GOT3 (cell line): ENCODE measurements at places on chromosomes 7 and 10.

DNA sequence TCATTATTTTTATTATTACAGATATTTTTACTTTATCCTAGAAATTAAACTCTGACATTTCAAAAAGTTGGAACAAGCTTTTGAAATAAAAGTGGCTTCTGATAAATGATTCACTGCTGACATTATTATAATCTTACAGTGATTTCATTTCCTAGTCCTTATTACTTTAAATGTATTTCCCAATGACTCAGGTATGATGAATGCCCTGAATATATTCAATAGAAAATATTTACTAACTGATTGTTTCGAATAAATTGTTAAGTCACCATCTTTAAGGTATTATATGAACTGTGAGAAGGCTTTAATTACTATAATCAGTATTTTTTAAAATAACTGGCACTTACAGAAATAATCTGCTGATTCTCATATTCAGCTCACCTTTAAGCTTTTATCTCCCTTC, 21.6 kb downstream of the DKK1 start:
- DNase-seq = no peak

DNA sequence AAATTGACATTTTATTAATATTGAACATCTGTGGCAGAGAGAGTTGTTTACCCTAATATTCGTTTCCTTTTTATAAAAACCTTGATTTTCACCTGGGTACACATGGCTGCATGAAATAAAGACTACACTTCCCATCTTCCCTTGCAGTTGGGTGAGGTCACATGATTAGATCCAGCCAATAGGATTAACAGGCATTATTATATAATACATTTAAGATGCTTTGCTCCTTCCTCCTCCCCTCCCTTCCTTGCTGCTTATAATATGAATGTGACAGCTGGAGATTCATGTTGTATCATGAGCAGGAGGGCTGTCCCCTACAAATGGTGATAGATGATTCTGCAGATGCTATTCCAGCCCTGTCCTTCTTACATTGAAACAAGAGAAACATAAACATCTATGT, 146.6 kb downstream of the SH2D4B start:
- DNase-seq = no peak

- DNase-seq = no peak
Observed at GRCh38 chr10:70109064-70109729, 23.4 kb downstream of the AIFM2 start.

- no peak for DNase-seq
Observed at GRCh38 chr7:140541513-140542227, 62.4 kb upstream of the MKRN1 start.

GRCh38 chr7:51054231-51054630, 262.4 kb downstream of the COBL start:
- no peak for DNase-seq

DNA sequence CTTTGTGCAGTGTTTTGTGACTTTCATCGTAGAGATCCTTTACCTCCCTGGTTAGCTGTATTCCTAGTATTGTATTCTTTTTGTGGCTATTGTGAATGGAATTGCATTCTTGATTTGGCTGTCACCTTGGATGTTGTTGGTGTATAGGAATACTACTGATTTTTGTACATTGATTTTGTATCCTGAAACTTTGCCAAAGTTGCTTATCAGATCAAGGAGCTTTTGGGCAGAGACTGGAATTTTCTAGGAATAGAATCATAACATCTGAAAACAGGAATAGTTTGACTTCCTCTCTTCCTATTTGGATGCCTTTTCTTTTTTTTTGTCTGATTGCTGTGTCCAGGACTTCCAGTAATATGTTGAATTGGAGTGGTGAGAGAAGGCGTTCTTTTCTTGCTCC, 283.8 kb upstream of the LRGUK start:
- DNase-seq = no peak

GRCh38 chr7:39299695-39300094, 266.5 kb upstream of the YAE1 start:
- no peak for DNase-seq

DNA sequence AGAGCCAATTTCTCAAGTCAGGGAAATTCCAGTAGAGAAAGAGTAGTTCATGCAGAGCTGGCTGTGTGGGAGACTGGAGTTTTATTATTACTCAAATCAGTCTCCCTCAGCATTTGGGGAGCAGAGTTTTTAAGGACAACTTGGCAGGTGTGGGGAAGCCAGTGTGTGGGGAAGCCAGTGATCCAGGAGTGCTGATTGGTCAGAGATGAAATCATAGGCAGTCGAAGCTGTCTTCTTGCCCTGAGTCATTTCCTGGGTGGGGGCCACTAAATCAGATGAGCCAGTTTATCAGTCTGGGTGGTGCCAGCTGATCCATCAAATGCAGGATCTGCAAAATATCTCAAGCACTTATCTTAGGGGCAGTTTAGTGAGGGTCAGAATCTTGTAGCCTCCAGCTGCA, 194.6 kb upstream of the NRG3 start:
- DNase-seq = no peak

DNA sequence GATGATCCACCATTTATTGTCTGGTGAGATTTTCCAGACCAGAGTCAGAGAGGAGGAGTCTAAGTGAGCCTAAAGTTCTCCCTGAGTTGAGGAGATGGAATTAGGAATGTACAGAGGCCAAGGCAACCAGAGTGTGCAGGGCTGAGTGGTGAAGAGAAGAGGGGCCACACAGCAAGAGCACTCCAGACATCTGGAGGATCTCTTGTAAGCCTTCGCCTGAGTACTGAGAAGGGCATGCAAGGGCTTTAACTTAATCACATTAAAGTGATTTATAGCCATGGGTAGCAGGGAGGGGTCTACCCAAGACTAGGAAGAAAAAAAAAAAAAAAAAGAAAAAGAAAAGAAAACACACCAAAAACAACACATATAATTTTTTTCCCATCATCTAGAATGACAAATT, 1190.4 kb downstream of the GATA3 start:
- DNase-seq = no peak

DNA sequence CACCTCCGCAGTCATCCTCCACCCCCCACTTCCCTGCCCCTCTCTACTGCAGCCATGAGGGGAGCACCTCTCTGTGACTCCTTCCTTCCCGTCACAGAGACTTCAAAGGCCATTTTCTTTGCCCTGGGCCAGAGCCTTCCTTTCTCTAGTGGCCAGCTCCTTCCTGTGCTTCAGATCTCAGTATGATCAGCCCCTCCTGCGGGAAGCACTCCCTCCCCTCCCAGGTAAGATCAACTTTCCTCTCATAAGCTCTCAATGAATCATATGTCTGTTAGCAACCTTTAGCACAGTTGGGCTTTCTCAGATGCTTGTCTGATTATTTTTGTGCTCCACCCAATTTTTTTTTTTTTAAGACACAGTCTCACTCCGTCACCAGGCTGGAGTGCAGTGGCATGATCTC, 241.0 kb upstream of the PRSS1 start:
- DNase-seq = no peak

- no peak for DNase-seq
Observed at GRCh38 chr7:14833707-14834106, 68.8 kb downstream of the DGKB start.

GRCh38 chr10:110556969-110557601, 10.4 kb upstream of the SMC3 start:
- no peak for DNase-seq

DNA sequence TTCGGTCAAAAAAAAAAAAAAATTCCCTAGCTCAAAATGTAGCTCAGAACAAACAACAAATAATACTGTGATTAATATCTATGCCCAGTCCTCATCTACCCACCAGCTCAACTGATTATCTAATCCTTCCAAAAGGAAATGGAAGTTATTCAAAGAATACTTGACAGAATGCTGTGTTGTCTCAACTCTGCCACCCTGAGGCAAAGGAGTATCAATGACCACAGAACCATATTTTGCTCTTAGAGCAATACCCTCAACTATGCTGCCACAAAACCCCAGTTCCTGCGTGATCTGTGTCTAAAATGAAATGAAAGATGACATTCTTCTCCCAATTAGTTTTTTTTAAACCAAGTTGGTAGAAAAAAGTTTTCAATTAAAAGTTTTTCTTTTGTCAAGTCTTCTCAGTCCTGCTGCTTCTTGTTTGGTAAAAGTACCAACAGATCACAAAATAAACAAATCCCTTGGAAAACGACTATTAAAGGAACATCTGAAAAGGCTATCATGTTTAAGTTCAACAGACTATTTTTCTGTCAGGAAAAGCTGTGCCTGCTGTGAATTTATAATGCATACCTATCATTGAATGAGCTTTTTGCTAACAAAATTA, 21.6 kb downstream of the RBM28 start:
- DNase-seq = no peak

GRCh38 chr7:16735020-16735419, 18.5 kb upstream of the TSPAN13 start:
- no peak for DNase-seq

GRCh38 chr10:99975942-99976809, 33.6 kb downstream of the DNMBP start:
- no peak for DNase-seq

GRCh38 chr10:33506838-33507661, 172.6 kb upstream of the NRP1 start:
- DNase-seq = no peak

GRCh38 chr7:37930226-37930948, 9.9 kb downstream of the EPDR1 start:
- DNase-seq = no peak

GRCh38 chr10:62959553-62959952, 143.4 kb upstream of the EGR2 start:
- DNase-seq = no peak

- DNase-seq = no peak
Observed at GRCh38 chr7:57579454-57579853, 129.5 kb downstream of the ZNF716 start.

DNA sequence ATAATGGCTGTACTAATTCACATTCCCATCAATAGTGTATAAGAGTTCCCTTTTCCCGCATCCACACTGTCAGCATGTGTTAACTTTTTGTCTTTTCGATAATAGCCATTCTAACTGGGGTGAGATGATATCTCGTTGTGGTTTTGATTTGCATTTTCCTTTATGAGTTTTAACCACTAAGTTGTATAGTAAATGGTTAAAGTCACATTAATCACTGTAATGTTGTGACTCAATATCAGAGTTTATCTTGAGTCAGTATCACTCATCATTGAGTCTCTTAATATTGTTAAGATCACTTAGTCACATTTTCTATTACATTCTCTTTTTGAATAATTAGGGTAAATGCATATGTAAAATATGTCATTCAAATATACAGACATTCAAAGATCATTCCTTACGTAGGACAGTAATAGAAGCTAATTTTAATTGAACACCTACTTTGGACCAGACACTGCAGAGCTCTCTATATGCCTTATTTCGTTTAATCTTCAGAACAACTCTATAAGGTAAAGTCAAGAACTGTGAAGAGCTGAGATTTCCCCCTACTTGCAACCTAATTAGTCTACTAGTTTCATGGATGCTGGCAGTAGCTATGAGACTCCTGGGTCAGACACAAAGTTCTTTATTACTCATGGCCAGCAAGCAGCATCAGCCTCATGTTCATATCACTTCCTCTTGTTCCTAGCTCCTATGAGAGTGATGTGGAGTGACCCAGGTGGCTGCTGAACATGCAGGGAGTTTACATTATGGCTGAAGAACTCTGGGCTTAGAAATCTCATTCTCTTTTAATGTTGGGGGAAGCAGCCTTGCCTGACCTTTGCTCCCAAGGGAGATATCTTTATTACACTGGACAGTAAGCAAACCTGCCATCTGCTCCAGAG, 30.5 kb downstream of the CREB5 start:
- DNase-seq = no peak

DNA sequence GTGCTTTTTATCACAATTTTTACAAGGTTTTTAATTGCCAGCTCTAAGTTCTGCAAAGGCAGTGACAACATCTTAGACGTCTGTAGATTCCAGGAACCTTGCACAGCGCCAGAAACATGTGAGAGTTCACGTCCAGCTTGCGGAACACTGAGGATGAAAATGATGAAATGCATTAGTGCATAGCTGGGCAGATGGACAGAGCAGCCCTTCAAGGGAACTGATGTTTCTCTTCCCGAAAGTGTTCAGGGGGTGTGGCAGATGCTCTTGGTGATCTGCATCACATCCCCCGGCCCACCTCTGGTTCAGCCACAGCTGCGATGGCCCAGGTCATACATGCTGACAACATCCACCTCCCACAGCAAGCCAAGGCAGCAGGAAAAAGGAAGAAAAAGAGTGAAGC, 40.9 kb downstream of the ITIH5 start:
- DNase-seq = no peak

DNA sequence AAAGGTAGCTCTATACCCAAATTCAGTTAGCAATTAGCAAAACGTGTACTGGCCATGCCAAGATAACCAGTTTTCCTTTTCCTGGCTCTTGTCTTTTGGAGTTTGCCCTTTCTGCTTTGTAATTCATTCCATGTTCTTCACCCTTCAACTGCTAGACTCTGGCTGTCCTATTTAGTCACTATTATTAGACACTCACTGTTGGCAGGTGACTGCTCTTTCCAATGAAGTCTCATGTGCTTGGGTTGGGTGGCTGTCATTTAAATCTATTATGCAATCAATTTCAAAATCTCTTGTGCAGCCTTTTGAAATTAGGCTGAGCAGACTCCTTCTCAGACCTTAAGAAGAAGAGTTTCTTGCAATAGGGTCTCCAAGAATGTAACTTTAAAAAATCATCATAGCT, 266.5 kb downstream of the GPR158 start:
- no peak for DNase-seq

DNA sequence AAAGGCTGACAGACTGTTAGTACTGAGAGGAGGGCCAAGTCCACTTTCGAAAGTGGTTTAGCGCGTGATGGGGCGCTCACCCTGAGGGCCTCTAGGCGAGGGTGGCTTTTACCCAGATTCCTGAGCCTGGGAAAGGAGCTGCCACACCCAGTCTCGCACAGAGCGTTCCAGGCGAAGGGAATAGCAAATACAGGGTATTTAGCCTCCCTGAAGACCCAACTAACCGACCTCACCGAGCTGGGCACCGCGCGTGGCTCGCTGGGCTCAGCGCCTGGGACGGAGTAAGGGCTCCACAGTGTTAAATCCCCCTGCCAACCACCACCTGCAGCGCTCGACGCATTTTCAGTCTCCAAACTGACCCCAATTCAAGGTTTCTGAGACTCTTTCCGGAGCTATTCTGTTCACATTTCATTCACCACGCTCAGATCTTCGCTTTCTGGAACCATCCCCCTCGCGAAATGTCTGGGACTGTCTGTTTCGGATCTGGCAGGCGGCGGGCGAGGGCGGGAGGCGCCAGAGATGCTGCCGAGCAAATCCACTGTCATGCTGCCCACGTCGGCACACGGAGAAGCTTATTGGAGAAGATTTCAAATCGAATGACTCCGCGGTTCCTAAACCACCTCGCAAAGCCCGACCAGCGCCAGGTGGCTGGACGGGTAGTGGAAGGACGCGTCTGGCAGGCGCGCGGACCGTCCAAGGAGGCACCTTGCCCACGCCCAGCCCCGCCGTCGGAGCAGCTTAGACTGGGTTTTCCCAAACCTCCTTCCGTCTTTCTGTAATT, 1.4 kb upstream of the OSBPL3 start:
- DNase-seq = peak; percentile 35

- peak; percentile 38 for DNase-seq
Observed at GRCh38 chr10:70549962-70550458, 52.5 kb downstream of the PRF1 start.

DNA sequence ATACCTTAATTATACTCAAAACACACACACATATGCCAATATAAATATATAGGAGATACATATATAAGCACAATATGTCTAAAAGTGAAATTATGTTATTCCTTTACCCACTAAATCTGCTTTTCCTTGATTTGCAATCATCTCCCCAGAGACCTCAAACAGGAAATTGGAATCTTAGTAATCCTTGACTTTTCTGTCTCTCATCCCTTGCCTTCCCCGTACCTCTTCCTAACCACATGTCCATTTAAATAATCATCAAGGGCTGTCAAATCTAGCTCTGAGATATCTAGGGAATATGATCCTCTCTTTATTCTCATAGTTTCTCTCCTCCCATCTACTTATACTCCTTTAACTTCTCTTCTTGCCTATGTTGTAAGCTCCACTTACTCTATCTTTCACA, 336.6 kb downstream of the HGF start:
- no peak for DNase-seq
